Activated CD4-positive, alpha-beta T cell treated with anti-CD3 and anti-CD28 coated beads, Interleukin-2, Interleukin-4, amounts not matched to agents 100 ng/mL and 50 ng/mL, durations not matched to agents 16 hours and 8 hours (primary cell): ENCODE measurements at places on chromosomes 13 and 19.

DNA sequence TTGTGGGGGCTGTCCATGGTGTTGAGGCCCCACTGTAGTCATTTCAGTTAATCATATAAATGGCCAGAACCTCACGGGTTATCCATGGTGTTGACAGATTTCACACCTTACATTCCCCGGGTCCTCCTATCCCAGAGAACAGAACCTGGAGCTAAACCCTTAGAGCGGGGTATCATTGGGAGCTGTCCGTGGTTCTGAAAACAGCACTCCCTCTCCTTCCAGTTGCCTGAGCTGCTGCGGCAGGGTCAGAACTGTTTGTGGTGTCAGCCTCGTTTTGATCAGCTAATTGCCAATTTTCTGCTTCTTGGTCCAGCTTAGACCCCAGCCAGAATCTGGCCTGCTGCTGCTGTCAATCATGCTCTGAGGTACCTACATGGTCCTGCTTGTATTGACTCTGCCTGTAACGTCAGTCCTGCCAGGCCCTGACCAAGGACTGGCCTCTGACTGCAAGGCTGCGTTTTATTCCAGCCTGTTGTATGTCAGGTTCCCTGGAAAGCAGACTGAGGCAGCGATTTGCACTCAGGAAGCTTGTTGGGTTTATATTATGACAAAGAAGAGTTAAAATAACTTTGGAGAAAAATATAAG lies 55.8 kb upstream of the KCTD15 start:
- peak; percentile 11 for DNase-seq

DNA sequence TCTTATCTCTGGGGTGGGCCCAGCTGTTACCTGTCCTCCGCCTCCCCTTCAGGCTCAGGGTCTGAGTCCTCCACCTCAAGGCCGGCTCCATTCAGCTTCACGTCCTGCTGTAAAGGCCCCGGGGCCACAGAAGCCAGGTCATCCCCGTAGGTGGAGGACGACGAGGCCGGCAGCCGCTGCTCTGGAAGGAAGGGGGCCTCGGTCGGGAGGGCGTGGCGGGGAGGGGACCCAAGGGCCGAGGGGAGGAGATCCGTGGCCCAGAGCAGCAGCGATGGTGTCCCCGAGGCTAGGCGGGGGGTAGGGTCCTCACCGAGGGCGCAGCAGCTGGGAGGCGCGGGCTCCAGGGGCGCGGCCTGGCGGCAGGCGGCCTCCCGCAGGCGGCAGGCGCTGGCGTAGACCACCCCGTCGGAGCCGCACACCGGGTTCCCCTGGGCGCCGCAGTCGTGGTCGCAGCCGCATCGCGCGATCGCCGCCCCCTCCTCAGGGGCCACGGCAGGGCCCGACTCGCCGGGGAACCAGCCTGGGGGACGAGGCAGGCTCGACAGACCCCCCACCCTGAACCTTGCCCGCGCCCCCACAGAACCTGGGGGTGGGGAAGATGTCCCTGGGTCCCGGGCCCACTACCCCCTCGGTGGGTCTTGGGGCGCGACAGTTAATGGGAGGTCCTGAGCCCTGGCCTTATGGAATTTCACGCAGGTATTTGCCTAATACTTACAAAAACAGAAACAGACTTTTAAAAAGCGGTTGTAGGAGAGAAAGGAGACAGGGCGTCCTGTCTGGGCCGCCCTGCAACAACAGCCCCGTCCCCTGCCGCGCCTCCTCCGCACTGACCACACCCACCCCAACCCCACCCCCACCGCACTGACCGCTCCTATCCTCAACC lies 7.6 kb downstream of the F2RL3 start:
- no peak for DNase-seq

DNA sequence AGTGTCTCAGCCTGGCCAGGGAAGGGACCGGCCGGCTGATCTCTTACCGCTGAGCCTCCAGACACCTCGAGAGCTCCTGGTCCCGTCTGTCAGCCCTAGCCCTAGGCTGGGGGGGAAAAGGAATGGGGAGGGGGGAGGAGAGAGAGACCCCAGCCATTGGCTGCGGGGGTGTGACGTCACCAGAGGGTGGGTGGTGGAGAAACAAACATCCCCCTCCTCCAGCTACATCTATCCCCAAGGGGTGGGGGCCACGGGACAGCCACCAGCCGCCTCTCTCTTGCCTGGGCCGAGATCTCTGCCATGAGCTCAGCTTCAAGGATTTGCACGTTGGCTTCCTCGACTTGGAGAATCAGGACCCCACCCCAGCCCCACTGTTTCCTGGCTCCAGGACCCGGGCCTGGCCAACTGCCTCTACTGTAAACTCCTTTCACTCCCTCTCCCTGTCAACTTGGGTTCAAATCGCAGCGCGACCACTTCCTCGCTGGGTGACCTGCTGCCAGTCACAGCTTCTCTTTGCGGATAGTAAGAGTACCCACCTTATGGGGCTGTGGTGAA lies at the start of gene PRX:
TSS of gene PRX (minus strand) at position 88 of the 555 bp plus-strand sequence. CDS start 5,446 bp downstream, outside the sequence.
- DNase-seq = no peak

GRCh38 chr19:2902590-2903218 lies 2.0 kb downstream of the ZNF57 start:
- no peak for DNase-seq

DNA sequence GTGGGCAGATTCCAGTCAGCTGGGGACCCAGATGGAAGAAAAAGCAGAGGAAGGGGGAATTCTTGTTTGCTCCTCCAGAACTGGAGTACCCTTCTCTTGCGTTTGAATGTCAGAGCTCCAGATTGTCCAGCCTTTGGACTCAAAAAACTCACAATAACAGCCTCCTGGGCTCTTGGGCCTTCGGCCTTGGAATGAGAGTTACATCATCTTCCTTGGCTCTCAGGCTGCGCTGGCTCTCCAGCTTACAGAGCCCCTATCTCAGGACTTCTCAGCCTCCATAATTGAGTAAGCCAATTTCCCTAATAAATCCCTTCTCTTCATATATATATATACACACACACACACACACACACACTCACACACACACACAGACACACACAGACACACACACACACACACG lies 1215.7 kb upstream of the SLC10A2 start:
- DNase-seq = no peak
